ENCODE measurements at places on chromosomes 2 and 18. TPM values are rescaled to one million over a fixed set of nuclear protein-coding genes. Genes with fewer than 3 reads are reported as not detected.

The GAD1 gene
- 3.0 TPM for total RNA-seq

The SIX3 gene
- not detected for total RNA-seq

The DNAJC5G gene
- not detected for total RNA-seq

The TSPYL6 gene
- not detected for total RNA-seq

The REG1A gene
- total RNA-seq: not detected

The NT5DC4 gene
- not detected for total RNA-seq

The AMER3 gene
- total RNA-seq: not detected

The LAMA3 gene
- 2.4 TPM for total RNA-seq

The SCN2A gene
- total RNA-seq: 0.44 TPM

The TDRD15 gene
- not detected for total RNA-seq

DNA sequence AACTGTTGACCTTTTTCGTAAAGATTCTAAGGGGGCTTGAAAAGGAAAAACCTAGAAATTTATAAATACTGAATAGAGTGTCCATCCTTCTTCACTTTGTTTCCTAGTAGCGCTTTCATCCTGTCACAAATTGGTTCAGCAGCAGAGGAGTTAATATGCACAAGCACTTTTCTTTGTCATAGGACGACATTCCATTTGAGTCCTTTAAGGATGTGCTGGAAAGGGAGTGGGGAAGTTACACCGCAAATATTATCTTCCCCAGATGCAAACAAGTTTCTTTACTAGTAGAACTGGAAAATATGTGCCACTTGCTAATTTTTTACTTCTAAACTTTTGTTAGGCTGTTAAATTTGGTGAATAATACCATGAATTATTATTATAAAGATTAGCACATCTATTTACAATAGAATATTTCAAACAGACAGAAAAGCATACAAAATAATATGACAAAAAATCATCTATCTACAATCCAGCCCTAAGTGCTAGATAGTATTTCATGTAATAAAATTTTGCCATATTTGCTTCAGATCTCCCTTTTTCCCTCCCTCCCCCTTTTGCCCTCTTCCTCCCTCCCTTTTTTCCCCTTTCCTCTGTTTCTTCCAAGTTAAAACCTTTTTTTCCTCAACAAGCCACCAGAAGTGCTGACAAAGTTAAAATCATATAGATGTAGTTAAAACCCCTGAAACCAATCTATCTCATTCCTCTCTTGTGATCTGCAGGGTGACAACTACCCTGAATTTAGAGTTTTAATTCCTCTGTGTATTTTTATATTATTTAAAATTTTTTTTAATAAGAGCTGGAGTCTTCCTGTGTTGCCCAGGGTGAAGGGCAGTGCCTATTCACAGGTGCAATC is 50.5 kb upstream of the MAP4K3 start:
- DNase-seq: no peak

- peak; percentile 35 for DNase-seq
Observed at GRCh38 chr18:34592961-34593382, 117.1 kb upstream of the DTNA start.

DNA sequence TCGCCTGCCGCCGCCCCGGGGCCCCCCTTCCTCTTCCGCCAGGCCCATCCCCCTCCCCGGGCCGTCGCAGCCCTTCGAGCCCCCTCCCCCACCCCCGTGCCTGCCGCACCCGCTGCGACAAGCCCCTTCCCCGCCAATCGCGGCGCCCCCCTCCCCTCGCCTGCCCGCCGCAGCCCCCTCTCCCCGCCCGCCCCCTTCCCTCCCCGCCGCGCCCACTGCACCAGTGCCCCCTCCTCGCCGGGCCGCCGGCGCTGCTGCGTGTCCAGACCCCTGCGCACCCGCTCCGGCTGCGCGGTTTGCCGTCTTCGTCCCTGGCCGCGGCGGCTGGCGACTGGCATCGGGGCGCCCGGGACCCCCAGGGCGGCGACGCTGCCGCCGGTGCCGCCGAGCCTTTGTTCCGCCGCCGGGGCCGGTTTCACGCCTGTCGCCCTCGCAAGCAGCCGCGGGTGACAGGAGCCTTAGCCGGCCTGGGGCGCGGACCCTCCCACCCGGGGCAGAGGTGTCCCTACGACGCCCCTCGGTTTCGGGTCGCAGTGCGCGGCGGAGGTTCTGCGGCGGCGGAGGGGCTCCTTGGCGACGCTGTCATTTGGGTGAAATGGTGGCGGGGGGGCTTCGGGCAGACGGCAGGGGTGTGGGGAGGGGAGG is 18.1 kb downstream of the GPC1 start:
- DNase-seq: no peak

DNA sequence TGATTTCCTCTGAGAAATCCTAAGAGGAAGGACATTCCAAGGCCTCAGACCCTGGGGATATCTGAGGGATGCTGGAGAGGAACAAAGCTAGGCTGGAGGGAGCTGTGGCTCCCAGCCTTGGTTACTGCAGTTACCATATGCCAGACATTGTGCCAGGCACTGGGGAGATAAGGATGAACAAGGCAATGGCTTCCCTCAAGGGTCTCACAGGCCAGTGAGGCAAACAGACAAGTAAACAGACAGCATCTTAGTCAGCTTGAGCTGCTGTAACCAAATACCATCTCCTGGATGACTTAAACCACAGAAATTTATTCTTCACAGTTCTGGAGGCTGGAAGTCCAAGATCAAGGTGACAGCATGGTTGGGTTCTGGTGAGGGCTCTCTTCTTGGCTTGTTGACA is 91.8 kb downstream of the SKA1 start:
- DNase-seq: peak; percentile 30

- DNase-seq: no peak
Observed at GRCh38 chr2:45626387-45627221, 15.5 kb upstream of the SRBD1 start.

DNA sequence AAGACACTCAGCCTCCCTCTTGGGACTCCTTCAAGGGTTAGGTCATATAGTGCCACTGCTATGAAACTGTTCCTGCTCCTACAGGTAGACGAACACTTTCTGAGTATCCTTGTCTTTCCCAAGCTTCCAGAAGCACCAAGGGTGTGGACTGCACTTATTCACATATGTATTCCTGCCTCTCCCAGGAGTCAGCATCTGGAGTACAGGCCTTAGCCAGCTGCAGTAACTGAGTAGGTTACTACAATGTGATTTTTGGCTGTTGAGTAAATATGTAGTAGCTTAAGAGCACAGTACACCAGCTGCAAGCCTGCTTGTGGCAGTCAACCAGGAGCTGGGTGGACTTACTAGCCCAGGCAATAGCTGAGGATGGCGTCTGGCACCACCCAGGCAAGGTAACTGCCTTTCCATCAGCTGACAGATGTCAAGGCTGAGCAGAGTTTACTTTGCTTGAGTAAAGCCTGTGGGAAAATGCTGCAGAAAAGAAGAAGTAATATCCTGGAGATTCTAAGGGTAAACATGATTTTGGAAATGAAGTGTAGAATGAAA is 14.0 kb upstream of the SCLY start:
- DNase-seq: no peak

DNA sequence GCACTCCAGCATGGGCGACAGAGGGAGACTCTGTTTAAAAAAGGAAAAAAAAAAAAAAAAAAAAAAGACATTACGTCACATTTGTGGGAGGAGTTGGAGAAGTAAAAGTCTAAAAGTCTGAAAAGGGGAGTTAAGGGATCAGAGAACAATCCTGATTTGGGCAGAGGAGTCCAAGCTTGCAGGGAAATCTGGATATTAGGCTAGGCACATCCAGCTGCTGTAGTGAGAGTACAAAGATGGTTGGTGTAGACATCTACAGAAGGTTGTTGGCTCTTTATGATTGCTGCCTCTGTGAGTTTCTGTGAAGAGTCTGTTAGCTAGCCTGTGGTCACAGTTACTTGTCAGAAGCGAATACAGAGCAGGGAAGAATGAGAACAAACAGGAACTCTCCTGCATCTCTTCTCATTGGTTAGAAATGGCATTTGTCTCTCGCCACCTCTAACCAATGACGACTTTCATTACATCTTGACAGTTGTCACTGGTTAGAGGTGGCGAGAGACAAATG is 3.3 kb upstream of the OSBPL6 start:
- DNase-seq: no peak

DNA sequence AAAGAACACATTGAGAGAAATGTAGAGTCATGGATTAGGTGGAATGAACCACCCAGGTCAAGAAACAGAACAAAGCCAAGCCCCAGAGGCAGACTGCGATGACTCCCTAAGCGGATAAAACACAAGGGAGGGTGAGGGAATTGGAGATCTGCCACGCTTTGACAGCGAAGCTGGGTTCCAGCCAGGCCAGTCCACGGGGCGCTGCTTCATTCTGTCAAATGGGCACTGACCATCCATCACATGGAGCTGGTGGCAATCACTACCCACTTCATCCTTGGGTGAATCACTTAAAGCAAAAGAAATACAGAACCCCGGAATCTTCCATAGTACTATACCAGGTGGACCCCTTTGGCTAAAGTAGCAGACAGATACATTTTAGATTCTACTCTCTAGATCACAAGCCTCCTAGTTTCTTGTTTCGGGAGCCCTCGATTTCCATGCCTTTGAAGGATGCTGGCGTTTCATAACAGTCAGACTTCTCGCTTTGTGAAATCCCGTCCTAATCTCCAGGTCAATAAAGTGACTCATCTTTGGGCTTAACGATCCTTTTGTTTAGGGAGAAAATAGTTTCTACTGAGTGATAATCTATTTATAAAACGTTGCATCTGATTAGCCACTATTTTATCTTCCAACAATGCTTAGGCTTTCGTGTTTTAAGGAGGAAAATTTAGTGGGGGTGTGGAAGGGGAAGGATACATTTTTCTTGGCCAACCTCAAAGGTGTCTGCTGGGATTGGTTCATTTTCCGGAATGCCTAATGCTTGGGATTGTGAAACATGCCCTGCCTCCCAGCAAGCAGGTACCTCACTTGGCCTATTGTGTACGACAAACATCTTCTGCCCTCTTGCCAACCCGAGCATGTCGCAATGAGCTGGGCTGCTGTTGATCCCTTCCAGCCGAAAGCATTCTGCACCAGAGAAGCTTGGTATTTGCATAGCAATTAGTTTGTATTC is 44.1 kb upstream of the HDAC4 start:
- DNase-seq: peak; percentile 20

GRCh38 chr2:101439716-101440115 is 35.2 kb downstream of the RFX8 start:
- no peak for DNase-seq

DNA sequence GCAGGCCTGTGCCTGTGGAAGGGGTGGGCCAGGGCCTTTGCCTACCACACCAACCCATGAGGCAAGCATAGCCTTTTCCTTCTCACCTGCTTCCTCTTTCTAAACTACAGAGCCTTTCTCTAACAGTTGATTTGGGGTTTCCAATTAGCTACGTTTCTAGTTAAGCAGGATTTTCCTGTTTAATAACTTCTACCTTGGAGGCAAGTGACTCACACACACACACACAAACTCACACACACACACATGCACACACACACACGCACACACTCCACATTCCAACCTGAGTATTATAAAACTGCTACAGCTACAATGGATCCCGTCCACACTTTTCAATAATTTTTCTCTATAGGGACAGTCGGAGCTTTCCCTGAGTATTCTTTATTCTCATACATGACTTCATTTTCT is 84.9 kb downstream of the SOX11 start:
- DNase-seq: no peak

- DNase-seq: peak; percentile 15
Observed at GRCh38 chr2:85945586-85945985, 56.8 kb upstream of the ST3GAL5 start.

DNA sequence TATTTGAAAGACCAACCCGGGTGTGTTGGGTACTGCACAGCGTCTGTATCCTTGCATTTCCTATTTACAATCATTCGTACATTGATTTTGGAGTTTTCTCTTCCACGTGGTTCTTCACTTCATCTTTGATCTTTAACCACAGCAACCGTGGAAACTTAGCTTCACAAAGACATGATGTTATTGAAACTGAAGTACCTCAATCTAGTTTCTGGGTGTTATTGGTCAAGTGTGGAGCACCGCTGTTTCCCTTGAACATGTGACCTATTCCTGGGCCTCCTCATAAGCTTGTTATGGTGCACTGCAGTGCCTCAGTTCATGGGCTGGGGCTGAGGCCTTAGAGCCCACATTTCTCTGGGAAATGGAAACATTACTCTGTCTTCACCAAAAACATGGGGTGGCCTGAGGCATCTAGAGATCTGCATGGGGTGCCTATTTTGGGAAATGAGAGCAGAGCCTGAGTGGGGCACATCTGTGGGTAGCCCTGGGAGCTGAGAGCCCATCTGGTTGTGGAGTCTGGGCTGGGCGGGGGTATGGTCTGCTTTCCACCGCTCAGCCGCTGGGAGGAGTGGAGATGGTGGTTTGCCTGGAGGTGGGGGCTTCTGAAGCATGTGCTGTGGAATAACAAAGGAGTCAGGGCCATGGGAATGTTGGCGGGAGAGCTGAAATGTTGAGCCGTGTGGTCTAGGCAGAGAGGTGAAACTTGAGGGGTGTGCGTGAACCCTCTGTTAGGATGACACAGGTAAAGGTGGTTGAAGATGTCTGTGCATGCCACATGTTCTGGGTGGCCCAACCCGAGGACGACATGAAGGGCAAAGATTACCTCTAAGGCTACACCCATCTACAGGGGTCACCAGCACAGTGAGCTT is 37.4 kb downstream of the ZNF236 start:
- DNase-seq: no peak

GRCh38 chr18:73879328-73879727 is 268.3 kb downstream of the FBXO15 start:
- no peak for DNase-seq

GRCh38 chr2:30621836-30622235 is 174.8 kb downstream of the LCLAT1 start:
- DNase-seq: no peak

- no peak for DNase-seq
Observed at GRCh38 chr2:127406454-127406853, 11.8 kb upstream of the PROC start.

DNA sequence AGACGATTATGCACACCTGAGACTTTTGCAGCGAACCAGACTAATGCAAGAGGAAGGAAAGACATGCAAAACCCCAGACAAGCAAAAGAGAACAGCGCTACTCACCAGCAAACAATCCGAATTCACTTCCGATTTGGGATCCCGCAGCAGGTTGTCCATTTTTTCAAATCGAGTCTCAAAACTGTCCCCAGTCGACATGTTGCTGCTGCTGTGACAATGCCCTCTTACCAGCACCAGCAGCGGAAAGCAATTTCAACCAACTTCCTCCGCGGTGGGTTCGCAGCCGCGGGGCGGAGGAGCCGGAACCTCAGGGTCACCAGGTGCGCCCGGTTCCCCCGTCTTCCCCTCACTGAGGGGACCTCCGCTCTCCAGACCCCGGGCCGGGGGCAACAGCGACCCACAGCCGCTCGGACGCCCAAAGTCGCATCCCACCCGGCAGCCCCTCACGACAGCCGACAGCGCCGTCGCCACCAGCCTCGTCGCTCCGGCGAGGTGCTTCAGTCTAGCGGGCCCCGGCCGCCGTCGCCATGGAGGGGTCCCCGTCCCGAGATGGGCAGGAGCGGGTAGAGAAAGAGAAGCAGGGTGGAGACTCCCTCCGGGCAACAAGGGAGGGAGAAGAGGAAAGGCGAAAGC is 784 bp downstream of the ROCK1 start:
- DNase-seq: peak; percentile 52

GRCh38 chr2:54030806-54031205 is 60.0 kb upstream of the PSME4 start:
- no peak for DNase-seq
